ENCODE measurements at places on chromosomes 13 and 19. TPM values are rescaled to one million over a fixed set of nuclear protein-coding genes. Genes with fewer than 3 reads are reported as not detected.

DNA sequence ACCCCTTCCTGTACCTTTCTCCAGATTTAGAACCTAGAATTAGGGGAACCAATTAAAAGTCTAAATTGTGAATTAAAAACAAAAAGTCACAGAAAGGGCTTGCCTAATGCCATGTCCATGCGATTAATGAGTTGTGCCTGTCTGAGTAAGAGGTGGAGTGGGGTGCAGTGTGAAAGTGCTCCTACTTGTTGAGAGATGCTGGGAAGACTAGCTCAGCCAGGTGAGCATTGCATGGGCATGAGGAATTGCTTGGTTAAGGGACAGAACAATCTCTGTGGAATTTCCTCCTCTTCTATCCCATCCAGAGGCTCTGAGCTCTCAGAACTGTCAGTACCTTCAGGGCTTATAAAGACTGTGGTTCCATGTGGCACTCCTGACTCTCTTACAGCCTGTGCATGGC is 159.0 kb upstream of the UBL3 start:
- no peak for DNase-seq

GRCh38 chr19:33289261-33289660 is 13.1 kb downstream of the CEBPA start:
- no peak for DNase-seq

DNA sequence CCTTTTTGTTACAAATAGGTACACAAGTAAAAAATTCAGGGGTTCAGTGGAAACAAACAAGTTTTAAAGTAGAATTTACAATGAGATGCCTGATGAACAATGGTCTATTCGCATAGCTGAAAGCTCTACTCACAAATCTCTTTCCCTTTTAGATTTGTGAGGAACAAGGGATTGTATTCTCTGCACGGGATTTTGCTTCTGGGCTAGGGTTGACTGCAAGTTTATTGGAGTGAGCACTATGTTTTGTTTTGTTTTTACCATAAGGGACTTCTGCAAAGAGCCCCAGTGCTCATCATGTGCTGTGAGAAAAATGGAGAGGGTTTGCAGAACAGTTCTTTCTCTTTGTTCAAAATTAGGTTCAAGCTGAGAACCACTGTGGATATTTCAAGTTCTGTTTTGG is 160.5 kb downstream of the DLEU7 start:
- no peak for DNase-seq

GRCh38 chr19:3506384-3507340 is 551 bp downstream of the FZR1 start:
- DNase-seq = peak; percentile 33

DNA sequence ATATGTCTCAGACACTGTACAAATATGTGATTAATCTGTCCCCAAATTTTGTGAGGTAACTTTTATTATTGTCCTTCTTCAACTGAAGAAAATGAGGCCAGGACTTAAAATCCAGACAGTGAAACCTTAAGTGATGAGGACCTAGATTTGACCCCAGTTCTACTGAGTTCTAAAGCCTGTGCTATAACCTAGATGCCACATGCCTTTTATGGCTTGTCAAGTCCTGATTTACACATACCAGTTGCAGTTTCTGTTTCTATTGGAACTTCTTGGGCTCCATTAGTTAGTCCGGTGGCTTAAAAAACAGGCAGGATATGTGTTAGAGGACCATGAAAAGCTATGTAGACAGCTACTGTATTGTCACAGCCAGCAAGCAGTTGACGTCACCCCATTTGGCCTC is 436.5 kb upstream of the KLHL1 start:
- no peak for DNase-seq

GRCh38 chr19:46076951-46077814 is 36.4 kb upstream of the IGFL4 start:
- DNase-seq = no peak

DNA sequence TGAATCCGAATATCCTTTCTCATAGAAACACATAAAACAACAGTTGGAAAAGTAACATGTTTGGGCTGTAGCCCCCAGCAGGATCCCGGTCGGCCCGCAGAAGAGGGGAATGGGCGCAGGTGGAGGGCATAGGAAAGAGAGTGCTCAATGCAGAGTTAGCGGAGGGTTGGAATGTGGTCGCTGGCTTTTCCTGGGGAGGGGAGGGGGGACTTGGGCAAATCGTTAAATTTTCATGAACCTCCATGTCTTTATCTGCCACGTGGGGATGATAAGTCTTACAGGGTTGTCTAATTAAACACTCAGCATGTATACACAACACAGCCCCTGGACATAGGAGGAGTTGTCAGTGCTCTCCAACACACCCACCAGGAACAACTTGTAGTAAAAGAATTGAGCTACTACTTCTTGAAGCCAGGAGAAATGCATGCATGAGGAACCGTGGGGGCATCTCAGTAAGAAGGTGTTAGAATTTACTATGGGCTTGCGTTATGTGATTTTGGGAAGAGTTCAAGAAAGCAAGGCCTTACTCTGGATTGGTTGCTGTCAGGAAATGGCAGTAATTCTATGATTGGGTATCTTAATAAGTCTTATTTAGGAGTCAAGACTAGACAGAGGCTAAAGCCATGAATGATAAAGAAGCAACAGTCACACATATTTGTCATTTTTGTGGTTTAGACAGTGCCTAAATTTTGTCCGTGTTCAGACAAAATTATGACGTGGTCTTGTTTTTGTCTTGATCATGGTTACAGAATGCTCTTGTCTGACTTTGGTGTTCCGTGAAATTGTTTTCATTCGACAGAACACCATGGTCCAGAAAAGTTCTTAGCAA is 671 bp upstream of the SLC46A3 start:
- DNase-seq = no peak

DNA sequence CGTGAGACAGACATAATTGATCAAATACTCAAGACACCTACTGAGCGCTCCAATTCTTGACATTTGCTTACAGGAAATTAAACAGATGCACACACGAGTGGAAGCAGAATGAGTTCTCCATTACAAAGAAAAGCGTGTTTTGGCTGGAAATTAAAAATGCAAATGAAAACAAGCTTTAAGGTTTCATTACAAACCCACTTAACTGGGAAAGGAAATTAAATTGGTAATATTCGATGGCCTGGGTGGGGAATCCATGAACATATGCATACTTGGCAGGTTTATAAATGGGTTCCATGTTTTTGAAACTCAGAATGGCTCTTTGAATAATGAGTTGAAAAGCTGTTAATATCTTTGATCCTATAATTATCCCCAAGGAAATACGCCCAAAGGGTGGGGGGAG is 178.0 kb downstream of the IER2 start:
- no peak for DNase-seq

DNA sequence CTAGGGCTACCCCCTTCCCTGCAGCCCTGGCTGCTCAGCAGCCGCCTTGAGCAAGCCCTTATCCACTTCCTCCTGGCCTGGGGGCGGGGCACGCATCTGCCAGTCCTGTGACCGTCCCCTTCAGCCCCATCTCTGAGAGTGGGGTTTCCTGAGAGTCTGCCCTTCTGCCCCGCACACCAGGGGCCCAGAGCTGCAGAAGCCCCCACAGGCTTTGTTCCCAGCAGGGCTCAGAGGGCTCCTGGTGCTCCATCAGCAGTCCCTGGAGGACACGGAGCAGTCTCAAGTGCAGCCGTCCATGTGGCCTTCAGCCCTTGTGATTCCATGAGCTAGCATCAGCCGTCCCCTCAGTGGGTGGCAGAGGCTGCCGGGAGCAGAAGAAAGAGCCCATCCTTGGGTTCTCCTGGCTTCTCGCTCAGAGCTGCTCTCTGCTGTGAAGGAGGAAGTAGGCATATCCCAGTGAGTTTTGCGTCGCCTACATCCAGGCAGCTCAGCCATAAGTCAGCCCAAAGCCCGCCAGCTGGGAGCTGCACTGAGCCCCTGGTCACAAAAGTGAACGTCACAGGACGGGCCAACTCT is 16.3 kb downstream of the MYO9B start:
- DNase-seq = peak; percentile 57

DNA sequence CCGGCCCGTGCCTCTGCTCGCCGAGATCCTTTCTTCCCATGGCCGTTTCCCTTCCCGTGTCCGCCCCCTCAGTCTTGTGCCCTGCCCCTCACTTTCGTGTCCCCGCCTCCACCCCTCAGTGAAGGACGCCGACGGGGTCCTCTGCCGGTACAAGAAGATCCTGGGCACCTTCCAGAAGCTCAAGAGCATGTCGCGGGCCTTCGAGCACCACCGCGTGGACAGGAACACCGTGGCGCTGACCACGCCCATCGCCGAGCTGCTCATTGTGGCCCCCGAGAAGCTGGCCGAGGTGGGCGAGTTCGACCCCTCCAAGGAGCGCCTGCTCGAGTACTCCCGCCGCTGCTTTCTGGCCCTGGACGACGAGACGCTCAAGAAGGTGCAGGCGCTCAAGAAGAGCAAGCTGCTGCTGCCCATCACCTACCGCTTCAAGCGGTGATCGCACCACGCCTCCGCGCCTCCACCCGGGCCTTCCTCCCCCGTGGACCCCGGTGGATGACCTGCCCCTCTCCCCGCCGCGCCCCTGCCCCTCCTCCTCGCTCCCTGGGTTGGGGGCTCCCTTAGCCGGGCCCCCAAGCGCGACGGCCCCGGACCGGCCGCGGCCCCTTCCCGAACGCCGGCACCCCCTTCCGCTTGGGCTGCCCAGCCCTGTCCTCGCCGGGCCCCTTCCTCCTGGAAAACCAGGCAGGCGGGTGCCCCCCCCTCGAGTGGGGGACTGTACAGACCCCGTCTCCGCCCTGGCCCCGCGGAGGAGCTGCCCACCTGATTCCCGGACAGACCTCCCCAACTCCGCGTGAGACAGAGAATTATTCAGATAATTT is 2.3 kb upstream of the U2AF2 start:
- no peak for DNase-seq

DNA sequence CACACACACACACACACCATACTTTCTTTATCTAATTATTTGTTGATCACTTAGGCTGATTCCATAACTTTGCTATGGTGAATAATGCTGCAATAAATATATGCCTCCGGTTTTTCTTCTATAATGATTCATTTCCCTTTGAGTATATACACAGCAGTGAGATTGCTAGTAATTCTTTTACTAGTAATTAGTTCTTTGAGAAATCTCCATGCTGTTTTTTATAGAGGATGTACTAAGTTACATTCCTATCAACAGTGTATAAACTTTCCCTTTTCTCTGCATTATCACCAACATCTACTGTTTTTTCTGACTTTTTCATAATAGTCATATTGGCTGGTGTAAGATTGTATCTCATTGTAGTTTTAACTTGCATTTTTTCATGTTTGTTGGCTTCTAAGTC is 1405.1 kb downstream of the PCDH9 start:
- DNase-seq = no peak

- DNase-seq = no peak
These were observed 1.2 kb downstream of the PLEKHA4 start for GRCh38 chr19:48867123-48867745.

DNA sequence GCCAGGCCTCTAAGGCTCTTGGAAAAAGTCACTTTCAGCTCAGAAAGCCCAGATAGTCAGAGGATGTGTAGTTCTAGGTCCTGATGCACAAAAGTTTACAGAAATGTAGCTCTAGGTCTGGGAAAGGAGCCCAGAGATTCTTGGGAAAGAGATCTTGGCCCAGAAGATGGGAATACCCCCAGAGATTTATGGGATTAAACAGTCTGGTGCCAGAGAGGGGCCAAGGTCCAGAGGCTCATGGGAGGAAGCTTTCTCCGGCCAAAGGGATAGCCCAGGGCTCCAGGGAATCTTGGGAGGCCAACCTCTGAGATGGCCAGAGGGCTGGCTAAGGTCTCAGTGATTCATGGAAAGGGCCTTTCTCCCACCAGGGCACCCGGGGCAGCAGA is 15.2 kb downstream of the BCAT2 start:
- DNase-seq = peak; percentile 53

GRCh38 chr19:17762505-17763229 is 11.4 kb downstream of the FCHO1 start:
- DNase-seq = no peak

- no peak for DNase-seq
These were observed 529.5 kb downstream of the LIG4 start for GRCh38 chr13:107685876-107686275.

GRCh38 chr19:40716031-40716481 is 630 bp downstream of the COQ8B start:
- no peak for DNase-seq

DNA sequence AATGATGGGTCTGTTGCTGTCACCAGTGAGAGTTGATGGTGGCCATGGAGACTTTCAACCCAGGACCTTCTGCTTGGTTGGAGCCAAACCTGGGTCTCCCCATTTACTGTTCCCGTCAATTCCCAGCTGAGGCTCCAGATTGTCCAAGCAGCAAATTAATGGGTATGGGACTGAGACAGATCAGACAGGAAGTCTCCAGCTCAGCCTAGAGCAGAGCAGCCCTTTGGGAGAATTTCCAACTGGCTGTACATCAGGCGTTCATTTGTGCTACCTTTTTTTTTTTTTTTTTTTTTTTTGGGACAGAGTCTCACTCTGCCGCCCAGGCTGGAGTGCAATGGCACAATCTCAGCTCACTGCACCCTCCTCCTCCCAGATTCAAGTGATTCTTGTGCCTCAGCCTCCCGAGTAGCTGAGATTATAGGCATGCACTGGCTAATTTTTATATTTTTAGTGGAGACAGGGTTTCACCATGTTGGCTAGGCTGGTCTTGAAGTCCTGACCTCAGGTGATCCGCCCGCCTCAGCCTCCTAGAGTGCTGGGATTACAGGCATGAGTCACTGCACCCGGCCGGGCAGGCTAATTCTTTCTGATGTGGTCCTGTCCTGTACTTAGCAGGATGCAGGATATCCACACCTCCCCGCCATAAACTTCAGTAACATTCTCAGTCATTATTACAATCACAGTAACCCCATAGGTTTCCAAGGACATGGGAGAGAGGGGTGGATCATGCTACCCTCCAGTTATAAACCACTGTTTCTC is 9.3 kb downstream of the MAP3K10 start:
- no peak for DNase-seq

DNA sequence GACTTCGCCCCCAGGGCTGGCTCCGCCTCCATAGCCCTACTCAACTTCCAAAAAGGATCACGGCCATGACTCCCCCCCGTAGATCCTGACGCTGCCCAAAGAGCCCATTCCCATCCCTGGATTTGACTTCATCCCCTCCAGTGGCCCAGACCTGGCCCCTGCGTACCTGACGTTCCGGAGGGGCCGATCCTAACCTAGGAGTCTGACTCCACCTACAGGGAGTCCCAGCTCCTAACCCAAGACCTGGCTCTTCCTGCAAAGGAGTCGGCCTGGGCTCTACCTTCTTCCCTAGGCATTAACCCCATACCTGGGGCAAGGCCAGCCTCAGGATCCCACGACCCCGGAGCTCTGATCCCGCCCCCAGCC is 10.8 kb downstream of the STAP2 start:
- no peak for DNase-seq

GRCh38 chr13:20197361-20197834 is 4.7 kb upstream of the GJB2 start:
- DNase-seq = no peak

GRCh38 chr19:7628589-7629311 is 595 bp downstream of the XAB2 start:
- DNase-seq = no peak

Gene MAST3
- 2.6 TPM for polyA plus RNA-seq

Gene ZNF560
- polyA plus RNA-seq = 0.01 TPM

Gene IGFL1
- polyA plus RNA-seq = not detected

Gene IRS2
- 4.2 TPM for polyA plus RNA-seq

Gene IZUMO2
- polyA plus RNA-seq = not detected

Gene PRR36
- 0.01 TPM for polyA plus RNA-seq

Gene ZNF419
- 5.0 TPM for polyA plus RNA-seq

Gene KLF5
- polyA plus RNA-seq = 2.9 TPM

Gene ARRDC5
- not detected for polyA plus RNA-seq

All from heart right ventricle (tissue), 16 donors.